Activated CD4-positive, alpha-beta T cell treated with anti-CD3 and anti-CD28 coated beads, Interleukin-2, amount 50 U/mL, for 1 hour (primary cell): ENCODE measurements at places on chromosomes 7 and 10.

GRCh38 chr10:62033125-62033524 is 131.6 kb downstream of the ARID5B start:
- DNase-seq = no peak

GRCh38 chr7:4612237-4612636 is 69.9 kb upstream of the FOXK1 start:
- DNase-seq = no peak

- no peak for DNase-seq
Observed at GRCh38 chr7:128410451-128410753, 620 bp upstream of the IMPDH1 start.

DNA sequence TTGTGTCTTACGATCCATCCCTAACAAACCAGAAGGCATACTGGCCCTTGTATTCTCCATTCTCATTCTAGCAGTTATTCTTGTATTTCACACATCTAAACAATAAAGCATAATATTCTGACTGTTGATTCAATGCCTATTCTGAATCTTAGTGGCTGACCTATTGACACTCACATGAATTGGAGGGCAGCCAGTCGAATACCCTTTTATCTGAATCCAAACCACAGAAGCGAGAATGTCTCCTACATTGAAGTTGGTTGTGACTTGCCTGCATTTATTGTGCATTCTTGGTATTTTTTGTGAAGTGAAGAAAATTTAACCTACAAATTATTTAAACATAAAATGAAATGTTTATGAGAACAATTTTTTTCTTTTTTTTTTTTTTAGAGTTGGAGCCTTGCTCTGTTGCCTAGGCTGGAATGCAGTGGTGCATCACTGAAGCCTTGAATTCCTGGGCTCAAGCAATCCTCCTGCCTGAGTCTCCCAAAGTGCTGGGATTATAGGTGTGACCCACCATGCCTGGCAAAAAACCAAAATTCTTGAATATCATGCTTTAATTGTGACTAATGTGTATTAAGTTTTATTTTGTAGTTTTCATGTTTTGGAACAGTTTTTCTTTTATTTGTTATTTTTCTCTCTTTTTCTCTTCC is 22.7 kb downstream of the EXOC4 start:
- DNase-seq = no peak

DNA sequence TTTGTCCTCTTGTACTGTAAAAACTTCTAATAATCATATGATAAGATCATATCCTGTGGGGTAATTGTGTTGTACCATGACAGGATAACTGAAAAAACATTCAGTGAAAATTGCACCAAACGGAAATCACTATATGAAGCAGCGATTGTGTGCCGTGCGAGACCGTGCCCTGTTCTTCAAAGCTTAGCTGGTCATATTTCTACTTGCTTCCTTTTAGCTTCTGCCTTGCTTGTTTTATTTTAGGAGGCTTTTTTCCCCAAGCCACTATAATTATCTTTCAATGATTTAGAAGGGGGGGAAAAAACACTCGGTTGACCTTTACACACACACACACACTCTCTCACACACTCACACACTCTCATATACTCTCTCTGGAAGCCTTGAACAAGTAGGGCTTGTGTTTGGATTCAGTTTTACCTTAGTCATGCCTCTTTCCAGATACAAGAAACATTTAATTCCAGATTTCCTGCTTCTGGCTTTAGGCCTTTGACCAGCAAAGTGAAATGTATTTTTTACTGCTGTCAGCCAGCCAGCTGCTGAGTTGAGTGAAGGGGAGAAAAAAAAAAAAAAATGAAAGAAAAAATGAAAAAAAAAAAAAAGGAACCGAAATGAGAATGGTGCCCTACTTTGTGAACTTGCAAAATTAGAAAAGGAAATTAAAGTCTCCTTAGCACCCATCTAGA is 181.4 kb downstream of the ARID5B start:
- DNase-seq = peak; percentile 39

GRCh38 chr10:114173603-114173920 is 441 bp downstream of the CCDC186 start:
- DNase-seq = no peak

DNA sequence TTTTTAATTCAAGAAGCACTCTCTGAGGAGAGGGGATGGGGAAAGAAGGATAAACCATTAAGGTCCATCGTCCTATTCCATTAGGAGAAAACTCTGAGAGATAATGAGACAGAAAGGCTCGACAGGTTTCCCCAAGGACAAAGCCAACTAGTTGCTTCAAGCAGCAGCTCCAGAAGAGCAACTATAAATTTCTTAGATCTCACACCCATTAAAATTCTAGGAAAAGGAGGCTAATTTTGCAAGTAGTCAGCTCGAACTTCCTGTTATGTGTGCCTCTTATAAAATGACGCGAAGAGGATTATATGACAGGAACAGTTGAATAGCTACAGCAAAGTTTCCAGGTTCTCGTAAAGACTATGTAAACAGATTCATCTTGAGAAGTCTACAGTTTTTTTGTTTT is 52.0 kb upstream of the ST8SIA6 start:
- DNase-seq = no peak

DNA sequence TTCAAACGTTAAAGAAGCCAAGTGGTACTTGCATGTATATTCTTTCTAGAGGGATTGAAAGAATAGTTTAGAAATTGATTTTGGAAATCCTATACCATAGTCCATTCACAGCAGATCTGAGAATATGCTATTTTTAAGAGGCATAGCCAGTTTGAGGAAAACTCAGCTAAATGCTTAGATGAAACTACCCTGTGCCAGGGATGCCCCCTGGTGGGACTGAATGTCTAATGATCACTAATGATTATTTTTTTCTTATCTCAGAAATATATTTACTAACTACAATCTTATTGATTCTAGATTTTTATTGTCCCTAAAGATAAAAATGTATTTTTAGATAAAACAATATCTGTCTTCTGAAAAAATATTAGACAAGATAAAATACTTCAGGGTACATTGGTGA is 844.9 kb upstream of the PHF14 start:
- no peak for DNase-seq
